Uterus (tissue), 4 donors: ENCODE measurements at places on chromosomes 12 and 14. TPM values are rescaled to one million over a fixed set of nuclear protein-coding genes. Genes with fewer than 3 reads are reported as not detected.

The OVCH1 gene
- total RNA-seq, result 1.0 TPM

- no peaks in the 10 kb centered on the region for H3K36me3 ChIP-seq
- H3K27me3 ChIP-seq, result no peaks in the 10 kb centered on the region
- H3K4me3 ChIP-seq, result no peak overlapping the region
- DNase-seq, result no peak
- H3K27ac ChIP-seq, result no peak overlapping the region
- H3K4me1 ChIP-seq, result no peaks in the 10 kb centered on the region
Observed at GRCh38 chr12:49983892-49984291, 11.1 kb downstream of the AQP6 start.

DNA sequence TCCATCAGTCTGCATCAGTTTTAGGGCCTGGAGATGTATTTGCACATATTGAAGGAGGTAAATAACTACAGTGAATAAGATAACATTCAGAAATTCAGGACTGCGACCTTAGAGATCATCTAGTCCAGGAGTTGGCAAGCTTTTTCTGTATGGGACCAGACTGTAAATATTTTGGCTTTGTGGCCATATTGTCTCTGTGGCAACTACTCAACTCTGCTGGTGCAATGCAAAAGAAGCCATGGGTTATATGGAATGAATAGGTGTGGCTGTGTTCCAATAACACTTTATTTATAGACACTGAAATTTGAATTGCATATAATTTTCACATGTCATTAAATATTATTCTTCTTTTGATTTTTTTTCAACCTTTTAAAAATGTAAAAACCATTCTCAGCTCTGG, 156.6 kb downstream of the METTL25 start:
- no peaks in the 10 kb centered on the region for H3K27me3 ChIP-seq
- no peak overlapping the region for H3K27ac ChIP-seq
- no peaks in the 10 kb centered on the region for H3K4me1 ChIP-seq
- H3K4me3 ChIP-seq, result no peak overlapping the region
- no peaks in the 10 kb centered on the region for H3K36me3 ChIP-seq

DNA sequence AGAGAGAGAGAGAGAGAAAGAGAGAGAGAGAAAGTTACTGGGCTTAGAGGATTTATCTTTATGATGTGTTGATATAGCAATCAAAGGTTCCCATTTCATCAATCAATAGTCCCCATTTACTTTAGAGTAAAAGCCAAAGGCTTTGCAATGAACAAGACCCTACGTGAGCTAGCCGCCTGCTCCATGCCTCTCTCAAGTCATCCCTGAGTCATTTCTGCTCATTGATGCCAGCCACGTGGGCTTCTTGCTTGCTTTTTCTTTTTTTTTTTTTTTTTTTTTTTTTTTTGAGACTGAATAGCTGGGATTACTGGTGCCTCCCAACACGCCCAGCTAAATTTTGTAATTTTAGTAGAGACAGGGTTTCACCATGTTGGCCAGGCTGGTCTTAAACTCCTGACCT, 70.9 kb downstream of the GPR135 start:
- no peaks in the 10 kb centered on the region for H3K4me1 ChIP-seq
- H3K27me3 ChIP-seq, result no peaks in the 10 kb centered on the region
- H3K27ac ChIP-seq, result no peak overlapping the region
- H3K36me3 ChIP-seq, result no peaks in the 10 kb centered on the region

The FGF23 gene
- total RNA-seq, result not detected

DNA sequence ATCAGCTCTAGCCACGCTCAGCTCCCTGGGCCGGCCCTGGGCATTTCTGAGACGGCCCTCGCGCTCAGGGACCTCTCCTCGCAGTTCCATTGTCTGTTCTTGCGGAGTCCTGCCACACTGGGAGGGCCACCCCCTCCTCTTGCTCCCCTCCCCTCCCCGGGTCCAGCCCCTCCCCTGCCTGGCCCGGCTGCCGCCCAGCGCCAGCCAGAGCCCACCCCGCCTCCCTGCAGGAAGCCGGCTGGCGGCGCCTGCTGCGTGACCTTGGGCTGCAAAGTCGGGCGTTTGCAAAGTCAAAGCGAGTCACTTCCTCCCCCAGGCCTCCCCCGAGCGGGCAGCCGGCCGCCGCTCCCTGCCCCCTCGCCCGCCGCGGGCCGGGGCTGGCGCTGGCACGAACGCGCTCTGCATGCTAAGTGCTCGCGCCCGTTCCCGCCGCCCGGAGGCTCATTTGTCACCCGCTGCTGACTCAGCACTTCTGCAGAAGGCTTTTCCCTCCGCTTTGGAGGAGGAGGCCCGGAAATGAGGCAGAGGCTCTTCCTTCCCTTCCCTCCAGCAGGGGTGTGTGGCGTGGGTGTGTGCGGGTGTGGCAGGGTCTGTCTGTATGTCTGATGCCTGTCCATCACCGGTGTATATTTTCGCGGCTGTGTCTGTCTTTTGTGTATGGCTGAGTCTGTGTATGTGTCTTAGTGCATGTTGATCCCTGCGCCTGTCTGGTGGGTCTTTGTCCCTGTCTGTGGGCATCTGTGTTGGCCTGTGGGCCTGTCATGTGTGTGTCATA, 72.0 kb downstream of the IRF2BPL start:
- peak overlapping the region; percentile 92 for H3K27ac ChIP-seq
- no peaks in the 10 kb centered on the region for H3K36me3 ChIP-seq
- H3K27me3 ChIP-seq, result no peaks in the 10 kb centered on the region
- peak overlapping the region; percentile 43 for H3K4me3 ChIP-seq

GRCh38 chr12:6938353-6939190, 5.0 kb upstream of the RNU7-1 start:
- peak overlapping the region; percentile 93 for H3K27ac ChIP-seq
- peaks cover 24% of the 10 kb centered on the region for H3K4me1 ChIP-seq
- H3K27me3 ChIP-seq, result no peaks in the 10 kb centered on the region
- peak; percentile 57 for DNase-seq
- no peaks in the 10 kb centered on the region for H3K36me3 ChIP-seq

The PGF gene
- 21.3 TPM for total RNA-seq

GRCh38 chr12:103929046-103929783, 995 bp upstream of the HSP90B1 start:
- H3K4me1 ChIP-seq, result peaks cover 4% of the 10 kb centered on the region
- no peaks in the 10 kb centered on the region for H3K27me3 ChIP-seq
- DNase-seq, result peak; percentile 94
- peak overlapping the region; percentile 98 for H3K4me3 ChIP-seq
- peak overlapping the region; percentile 95 for H3K27ac ChIP-seq
- no peaks in the 10 kb centered on the region for H3K36me3 ChIP-seq

The FZD10 gene
- 2.3 TPM for total RNA-seq

DNA sequence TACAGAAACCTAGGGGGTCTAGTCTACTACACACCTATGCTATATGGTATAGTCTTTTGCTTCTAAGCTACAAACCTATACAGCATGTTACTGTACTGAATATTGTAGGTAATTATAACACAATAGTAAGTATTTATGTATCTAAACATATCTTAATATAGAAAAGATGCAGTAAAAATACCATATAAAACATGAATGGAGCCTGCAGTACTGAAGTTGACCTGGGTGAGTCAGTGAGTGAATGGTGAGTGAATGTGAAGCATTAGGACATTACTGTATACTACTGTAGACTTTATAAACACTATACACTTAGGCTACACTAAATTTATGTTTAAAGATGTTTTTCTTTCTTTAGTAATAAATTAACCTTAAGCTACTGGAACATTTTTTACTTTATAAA, 13.1 kb upstream of the ABCD2 start:
- no peaks in the 10 kb centered on the region for H3K27me3 ChIP-seq
- H3K4me3 ChIP-seq, result no peak overlapping the region
- H3K4me1 ChIP-seq, result no peaks in the 10 kb centered on the region
- H3K36me3 ChIP-seq, result no peaks in the 10 kb centered on the region
- no peak overlapping the region for H3K27ac ChIP-seq

GRCh38 chr12:29234965-29235626, 86.0 kb downstream of the FAR2 start:
- no peaks in the 10 kb centered on the region for H3K36me3 ChIP-seq
- H3K27ac ChIP-seq, result no peak overlapping the region
- no peaks in the 10 kb centered on the region for H3K4me1 ChIP-seq
- DNase-seq, result no peak
- no peaks in the 10 kb centered on the region for H3K27me3 ChIP-seq

DNA sequence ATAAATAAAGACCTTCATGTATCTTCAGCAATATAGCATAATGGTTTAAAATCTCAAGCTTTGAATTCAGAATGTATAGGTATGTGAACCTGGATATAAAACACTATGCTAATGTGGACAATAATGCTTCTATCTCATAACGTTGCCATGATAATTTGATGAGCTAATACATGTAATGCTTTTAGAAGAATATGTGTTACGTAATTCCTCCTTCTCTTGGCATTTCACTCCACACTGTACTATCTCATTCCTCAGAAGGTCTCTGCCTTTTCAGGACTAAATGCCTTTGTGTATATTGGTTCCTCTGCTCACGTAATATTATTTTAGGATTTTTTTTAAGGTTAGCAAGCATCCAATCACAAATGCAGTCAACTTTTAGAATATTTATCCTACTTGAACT, 86.5 kb downstream of the FOXA1 start:
- no peak overlapping the region for H3K4me3 ChIP-seq
- no peaks in the 10 kb centered on the region for H3K36me3 ChIP-seq
- H3K4me1 ChIP-seq, result no peaks in the 10 kb centered on the region
- H3K27me3 ChIP-seq, result no peaks in the 10 kb centered on the region
- no peak overlapping the region for H3K27ac ChIP-seq

DNA sequence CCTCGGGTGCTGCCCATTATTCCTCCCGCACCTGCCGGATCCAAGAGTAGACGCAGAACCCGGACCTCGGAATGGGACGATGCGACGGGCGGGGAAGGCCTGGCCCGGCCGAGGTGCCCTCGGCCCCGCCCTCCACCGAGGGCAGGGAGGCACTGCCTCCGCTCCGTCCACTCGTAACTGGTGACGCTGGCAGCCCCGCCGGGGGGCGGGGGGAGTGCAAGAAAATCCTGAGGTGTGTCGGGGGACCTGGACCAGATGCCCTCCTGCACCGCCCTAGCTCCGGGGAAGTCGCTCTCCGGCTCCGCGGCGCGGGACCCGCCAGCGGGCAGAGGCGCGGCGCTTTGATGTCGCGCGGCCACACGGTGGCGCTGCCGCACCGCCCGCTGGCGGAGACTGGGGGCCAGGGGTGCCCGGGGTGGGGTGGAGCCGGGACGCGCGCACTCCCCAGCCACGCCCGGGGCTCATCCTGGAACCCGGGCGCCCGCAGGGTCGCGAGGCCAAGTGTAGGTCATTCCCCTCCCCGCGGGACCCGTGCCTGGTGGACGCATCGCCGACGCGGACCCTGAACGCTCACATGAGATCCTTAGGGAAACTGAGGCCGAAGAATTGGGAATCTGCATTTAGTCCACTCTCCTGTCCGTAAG, 202.8 kb downstream of the TTC8 start:
- H3K4me1 ChIP-seq, result peaks cover 9% of the 10 kb centered on the region
- H3K27ac ChIP-seq, result no peak overlapping the region
- peak; percentile 23 for DNase-seq

The LMNTD1 gene
- not detected for total RNA-seq

- H3K27ac ChIP-seq, result no peak overlapping the region
- H3K4me3 ChIP-seq, result no peak overlapping the region
- H3K36me3 ChIP-seq, result no peaks in the 10 kb centered on the region
- H3K4me1 ChIP-seq, result peaks cover 7% of the 10 kb centered on the region
- peak; percentile 7 for DNase-seq
Observed at GRCh38 chr14:99685596-99685995, 1.5 kb downstream of the CYP46A1 start.

- H3K27ac ChIP-seq, result no peak overlapping the region
- no peaks in the 10 kb centered on the region for H3K36me3 ChIP-seq
- no peaks in the 10 kb centered on the region for H3K4me1 ChIP-seq
- no peak overlapping the region for H3K4me3 ChIP-seq
- no peaks in the 10 kb centered on the region for H3K27me3 ChIP-seq
Observed at GRCh38 chr14:32190673-32191072, 11.2 kb upstream of the RNU6-7 start.

The KLRG1 gene
- total RNA-seq, result not detected

DNA sequence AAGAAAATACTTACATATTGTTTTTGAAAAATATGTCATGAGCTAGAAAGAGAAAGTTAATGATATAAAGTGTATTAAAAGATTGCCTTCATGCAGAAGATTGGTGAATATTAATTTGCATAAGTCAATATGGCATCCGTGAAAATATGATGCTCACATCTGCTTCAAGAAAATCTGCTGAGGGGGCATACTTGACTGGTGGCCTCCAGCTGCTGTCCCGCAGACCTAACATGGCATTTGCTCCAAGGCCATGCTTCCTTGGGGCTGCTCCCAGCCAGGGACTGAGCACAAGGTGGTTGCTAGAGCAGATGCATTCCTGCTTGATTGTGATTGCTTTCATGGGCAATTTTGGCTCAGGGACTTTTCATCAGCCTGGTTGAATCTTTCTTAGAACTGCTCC, 133.8 kb downstream of the TTC6 start:
- H3K27ac ChIP-seq, result no peak overlapping the region
- H3K4me1 ChIP-seq, result no peaks in the 10 kb centered on the region
- H3K27me3 ChIP-seq, result no peaks in the 10 kb centered on the region

The WDR20 gene
- 46.4 TPM for total RNA-seq

The DTX1 gene
- 2.4 TPM for total RNA-seq

DNA sequence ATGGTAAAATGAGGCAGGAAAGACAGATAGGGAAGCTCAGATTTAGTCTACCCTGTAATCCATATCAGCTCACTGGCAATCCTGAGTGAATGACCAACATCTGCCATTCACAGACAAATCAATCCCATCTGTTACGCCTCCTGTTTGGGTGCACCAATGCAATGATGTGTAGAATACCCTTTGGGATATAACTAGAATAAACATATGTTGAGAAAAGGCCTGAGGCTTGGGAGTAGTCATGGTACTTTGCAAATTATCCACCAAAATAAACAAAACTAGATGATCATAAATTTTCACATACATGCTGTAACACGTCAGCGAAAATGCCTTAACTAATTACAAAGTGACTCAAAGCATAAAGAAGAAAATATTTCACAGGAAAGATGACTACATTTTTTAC, 78.8 kb downstream of the KCNC2 start:
- no peak for DNase-seq
- no peaks in the 10 kb centered on the region for H3K36me3 ChIP-seq
- no peaks in the 10 kb centered on the region for H3K4me1 ChIP-seq
- H3K27me3 ChIP-seq, result no peaks in the 10 kb centered on the region

- no peaks in the 10 kb centered on the region for H3K36me3 ChIP-seq
- H3K27me3 ChIP-seq, result no peaks in the 10 kb centered on the region
- no peak overlapping the region for H3K27ac ChIP-seq
- H3K4me1 ChIP-seq, result no peaks in the 10 kb centered on the region
- H3K4me3 ChIP-seq, result no peak overlapping the region
- DNase-seq, result no peak
Observed at GRCh38 chr12:101746196-101746595, 6.9 kb upstream of the SYCP3 start.

The WASHC3 gene
- 59.9 TPM for total RNA-seq

- peak within 1 kb of the TSS; percentile 97 for H3K27ac ChIP-seq
- H3K4me1 ChIP-seq, result peaks cover 11% of the 10 kb centered on the region
- no peaks in the 10 kb centered on the region for H3K36me3 ChIP-seq
- peak; percentile 97 for DNase-seq
Observed at GRCh38 chr12:82358200-82359114, at the start of the genes CCDC59 and METTL25. Gene CCDC59 (minus strand): TSS chr12:82358387. CDS start chr12:82358376, 11 bp downstream. Gene METTL25 (plus strand): TSS chr12:82358529. CDS start chr12:82358566, 37 bp downstream.
